ENCODE measurements at places on chromosomes 3 and 15. TPM values are rescaled to one million over a fixed set of nuclear protein-coding genes. Genes with fewer than 3 reads are reported as not detected.

C2CD4A gene
- total RNA-seq, result 1.7 TPM

- no peak for DNase-seq
These were observed 7.5 kb downstream of the GATA2 start for GRCh38 chr3:128485282-128486204.

AVEN gene
- total RNA-seq, result 10.4 TPM

- no peak for DNase-seq
These were observed 805.8 kb downstream of the PLOD2 start for GRCh38 chr3:145355206-145355605.

COL6A6 gene
- total RNA-seq, result 6.3 TPM
